ENCODE measurements at places on chromosomes 2 and 18.
A peak's percentile ranks its signal among the peaks of the same experiment; 100 is the strongest.

- DNase-seq, result no peak
Observed at GRCh38 chr2:100012561-100012960, 129.8 kb downstream of the AFF3 start.

DNA sequence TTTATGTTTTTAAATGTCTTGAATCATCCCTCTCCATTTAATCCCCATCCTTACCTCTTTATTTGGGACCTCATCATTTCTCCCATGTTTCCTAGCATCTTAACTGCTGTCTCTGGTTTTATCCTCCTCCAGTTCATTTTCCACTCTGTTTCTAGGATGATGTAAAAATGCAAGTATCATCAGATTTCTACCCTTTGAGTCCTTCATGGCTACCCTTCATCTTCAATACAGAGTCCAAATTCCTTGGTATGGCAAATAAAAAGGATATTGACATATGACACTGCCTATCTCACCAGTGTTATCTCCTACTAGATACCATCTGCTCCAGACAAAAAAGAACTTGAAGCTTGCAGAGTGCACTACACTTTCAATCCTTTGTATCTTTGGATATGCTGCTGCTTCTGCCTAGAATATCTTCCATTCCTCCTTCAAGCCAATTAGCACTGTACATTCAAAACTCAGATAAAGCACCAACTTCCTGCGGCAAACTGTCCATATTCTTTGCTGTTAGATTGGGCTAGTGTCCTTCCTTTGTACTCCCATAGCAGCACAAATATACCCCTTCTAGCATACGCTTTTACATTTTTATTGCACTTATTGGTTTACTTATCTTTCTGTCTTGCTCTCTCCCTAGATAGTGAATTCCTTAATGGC, 24.6 kb upstream of the TLK1 start:
- DNase-seq, result no peak

DNA sequence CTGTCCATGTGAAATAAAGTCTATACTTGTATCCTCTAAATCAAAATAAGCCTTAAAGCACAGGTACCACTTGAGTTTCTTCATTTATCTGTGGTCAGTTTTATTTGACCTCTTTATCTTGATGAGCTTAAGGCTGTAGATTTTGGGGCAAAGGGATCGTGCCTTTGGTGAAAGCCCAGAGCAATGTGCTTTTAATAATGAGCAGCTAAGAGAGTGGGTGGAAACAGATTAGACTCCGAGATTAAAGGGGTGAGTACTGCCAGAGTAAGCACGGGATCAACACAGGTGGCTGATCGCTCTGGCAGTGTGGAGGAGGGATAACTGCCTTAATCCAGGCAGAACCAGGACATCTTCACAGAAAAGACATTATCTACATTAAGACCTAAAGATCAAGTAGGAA, 280.4 kb downstream of the TDRD15 start:
- no peak for DNase-seq

DNA sequence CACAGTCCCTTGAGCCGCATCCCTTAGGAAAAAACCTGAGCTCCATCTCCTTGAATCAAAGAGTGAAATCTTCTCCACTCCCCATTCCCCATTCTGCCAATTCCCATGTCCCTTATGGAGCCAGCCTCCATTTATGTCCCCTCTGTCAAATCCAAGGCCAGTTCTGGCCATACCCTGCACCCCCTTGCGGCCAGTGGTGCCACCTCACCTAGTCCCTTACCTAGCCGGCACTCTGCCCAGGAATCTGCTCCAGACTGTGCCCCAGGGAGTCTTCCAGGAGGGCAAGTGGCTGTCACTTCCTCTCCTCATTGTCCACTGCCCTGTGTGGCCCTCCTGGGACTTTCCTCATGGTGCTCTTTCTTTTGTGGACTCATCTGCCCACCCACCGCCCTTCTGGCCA, 195.4 kb upstream of the RMP24 start:
- no peak for DNase-seq

DNA sequence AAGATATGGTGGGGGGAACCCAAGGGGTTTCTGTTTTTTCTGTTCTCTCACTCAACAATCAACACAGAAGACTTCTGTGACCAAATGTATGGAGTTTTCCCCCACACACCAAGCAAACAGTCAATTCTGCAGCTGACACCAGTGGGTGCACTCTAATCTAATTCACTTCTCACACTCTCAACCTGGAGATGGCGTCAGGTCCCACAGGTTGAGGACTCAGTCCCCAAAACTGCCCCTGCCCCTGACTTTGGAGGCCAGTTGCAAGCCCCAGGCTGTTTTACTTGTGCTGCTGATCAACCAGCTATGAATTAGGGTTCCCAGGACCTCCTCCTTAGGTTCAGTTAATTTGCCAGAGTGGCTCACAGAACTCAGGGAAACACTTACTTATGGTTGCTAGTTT, 6.2 kb downstream of the RNU2-63P start:
- DNase-seq, result no peak

- no peak for DNase-seq
Observed at GRCh38 chr2:179702912-179703311, 158.5 kb downstream of the ZNF385B start.

DNA sequence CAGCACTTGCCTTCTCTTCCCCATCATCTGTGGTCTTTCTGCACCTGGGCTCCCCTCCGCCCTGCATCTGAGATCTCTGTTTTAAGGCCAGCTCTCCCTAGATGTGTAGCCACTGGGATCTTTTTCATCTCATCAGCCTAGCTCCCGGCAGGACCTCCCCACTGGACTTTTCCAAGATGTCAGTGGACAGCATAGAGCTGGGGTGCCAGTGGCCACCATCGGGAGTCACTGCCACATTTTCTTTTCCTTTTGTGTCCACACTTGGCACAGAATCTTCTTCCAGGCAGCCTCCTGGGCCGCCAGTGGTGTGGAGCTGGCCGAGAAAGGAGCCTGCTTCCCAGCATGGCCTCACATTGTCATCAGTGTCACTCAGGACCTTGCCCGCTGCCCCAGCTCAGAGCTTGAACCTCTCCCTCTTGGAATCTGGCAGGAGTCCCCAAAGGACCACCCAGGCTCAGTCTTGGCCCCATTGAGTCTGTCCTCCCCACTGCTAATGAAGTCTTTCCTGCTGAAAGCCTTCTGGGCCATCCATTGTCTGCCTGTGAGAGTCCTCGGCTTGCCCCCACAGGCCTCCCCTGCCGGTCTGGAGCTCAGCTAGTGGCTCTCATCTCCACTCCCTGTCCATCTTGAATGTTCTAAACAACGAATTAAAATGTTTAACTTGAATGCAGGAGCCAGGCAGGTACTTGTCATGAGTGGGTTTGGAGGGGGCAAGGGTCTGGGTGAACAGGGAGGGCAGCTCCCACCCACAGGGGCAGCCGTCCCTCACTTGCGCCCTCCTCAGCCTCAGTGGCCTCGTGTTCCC, 324.4 kb downstream of the GBX2 start:
- DNase-seq, result no peak

DNA sequence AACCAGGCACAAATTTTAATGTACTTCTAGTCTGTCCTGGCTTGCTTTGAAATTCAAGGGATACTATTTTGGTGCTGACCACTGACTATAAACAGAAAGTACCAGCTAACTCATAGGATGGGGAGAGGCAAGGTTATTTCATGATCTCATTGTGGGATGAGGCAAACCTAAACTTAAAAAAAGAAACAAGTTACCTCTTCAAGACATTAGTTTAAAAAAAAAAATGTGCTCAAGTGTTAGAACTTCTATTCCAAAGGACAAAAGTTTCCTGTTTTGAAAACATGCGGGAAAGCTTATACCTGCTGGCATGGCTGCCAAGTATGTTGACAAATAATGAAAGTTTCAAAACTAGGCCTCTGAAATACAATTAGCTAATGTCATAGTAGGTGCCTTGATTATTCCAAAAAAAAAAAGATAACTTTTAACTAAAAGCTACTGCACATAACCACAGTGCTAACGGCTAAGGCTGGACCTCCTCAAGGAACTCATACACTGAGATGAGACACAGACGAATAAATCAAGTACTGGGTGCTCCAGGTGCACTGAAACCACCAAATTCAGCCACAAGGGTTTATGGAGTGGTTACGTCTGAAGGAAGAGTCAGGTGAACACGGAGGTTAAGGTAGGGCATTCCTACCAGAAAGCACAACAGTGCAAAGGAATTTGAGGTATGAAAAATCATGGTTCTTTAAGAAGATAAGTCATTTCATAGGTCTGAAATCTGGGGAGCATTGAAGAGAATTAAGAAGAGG, 38.1 kb downstream of the TMEM131 start:
- peak; percentile 6 for DNase-seq

DNA sequence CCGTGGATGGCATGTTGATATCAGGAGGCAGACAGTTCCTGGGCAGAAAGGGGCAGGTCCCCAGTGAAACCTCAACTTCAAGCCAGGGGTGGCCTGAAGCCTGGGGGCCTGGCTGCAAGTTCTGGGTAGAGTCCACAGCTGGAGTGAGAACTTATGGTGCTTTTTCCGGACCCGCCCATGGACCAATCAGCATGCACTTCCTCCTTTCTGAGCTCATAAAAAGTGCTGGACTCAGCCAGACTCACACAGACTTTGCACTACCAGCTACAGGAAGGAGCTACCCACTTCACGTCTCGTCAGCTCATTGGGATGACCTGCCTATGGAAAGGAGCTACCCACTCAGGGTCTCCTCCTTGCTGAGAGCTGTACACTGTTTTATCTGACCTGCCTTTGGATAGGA, 183.1 kb upstream of the MC4R start:
- no peak for DNase-seq

- DNase-seq, result no peak
Observed at GRCh38 chr2:216776066-216776850, 80.9 kb upstream of the IGFBP5 start.

DNA sequence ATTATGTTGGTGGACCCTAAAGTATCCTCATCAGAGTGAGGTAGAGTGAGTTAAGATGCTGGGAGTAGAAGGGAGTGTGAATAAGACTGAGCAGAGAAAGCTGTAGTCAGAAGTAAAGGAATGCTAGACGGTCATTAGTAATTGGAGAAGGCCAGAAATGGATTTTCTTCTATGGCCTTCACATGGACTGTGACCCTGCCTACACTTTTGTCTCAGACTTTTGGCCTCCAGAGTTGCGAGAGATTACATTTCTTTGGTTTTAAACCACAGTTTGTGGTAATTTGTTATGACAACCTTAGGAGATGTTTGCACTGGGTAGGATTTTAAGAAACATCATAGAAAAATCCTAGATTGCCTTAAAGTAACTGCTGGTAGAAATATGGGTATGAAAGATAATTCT, 1267.7 kb upstream of the TMEFF2 start:
- DNase-seq, result no peak

DNA sequence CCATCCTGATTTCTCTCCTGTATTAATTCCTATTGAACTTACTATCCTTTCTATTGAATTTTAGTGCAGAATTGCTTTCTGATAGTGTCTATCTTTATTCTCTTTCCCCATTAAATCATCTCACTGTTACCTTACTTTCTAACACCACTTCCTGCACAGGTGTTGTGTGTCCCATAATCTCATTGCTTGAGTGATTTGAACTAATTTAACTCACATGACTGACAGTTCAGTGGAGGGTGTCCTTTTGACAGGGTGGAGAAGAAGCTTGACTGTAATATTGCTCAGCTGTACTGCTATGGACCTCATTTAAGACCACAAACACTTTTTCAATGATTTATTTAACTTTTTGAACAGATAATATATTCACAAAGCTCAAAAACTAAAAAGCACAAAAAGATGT, 211.8 kb downstream of the NRXN1 start:
- no peak for DNase-seq

DNA sequence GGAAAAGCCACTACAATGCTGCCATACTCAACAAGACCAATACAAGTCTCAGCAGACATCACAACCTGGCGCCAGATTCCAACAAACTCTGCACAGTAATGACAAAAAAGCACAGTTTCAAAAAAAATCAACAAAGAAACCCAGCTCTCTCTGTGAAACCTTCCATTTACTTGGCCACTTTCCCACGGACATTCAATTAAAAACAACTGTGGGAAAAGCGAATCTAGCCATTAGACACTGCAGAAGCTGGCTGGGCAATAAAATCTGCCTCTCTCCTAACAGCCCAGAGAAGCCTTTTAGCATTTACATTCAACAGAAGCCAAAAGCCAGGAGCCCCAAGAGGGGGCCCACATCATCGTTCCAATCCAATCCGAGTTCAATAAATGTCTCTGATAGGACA, 128.9 kb downstream of the HDAC4 start:
- no peak for DNase-seq

- no peak for DNase-seq
Observed at GRCh38 chr2:239312081-239312511, 88.7 kb downstream of the HDAC4 start.

DNA sequence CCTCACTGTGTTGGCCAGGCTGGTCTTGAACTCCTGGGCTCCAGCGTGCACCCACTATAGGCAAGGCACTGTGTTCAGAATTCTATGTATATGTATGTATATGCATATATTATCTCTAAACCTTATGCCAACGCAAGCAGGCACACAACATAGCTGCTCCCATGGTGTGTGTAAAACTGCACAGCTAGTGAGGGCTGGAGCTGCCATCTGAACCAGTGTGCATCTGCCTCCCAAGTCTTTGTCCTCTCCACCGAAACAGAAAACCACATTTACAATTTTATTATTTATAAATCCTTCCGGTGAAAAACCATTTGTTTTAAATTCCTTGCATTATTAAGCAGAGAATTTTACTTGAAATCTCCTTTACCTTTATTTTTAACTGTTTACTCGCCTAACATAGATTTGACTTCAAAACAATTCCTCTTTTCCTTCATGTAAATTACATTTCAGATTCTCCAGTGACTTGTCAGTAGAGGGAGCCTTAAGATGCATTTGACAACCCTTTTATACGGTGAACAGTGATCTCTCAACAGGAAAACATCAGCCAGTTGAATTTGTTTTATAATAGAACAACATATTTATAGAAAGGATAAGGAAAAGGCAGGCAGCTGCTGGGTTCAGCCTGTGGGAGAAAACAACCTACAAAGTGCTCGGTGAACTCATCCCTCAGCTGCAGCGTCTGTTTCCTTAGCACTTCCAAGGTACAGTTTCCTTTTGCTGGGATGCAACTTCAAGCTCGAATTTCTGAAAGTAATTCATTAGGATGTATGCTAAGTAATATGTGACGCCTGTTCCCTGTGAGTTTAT, 101.2 kb downstream of the MYT1L start:
- no peak for DNase-seq

DNA sequence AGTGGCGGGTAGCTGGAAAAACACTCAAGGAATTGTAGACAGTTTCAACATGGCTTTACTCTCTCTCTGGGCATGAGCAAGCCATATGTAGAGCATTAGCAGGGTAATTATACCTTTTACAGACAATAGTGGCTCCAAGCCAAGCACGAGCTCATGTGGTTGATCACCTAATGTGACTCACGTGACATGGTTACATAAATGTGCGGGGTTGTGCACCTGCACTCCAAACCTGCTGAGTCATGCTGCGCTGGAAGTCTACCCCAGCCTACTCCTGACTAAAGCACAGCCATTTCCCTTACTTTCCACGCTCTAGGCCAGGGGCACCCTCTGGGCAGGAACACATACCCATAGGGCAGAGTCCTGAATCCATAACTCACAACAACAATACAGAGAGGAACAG, 232.8 kb downstream of the MBD5 start:
- DNase-seq, result no peak

GRCh38 chr2:56025469-56026193, 102.0 kb upstream of the EFEMP1 start:
- DNase-seq, result no peak

- DNase-seq, result no peak
Observed at GRCh38 chr2:138581909-138582308, 80.3 kb downstream of the SPOPL start.
